ENCODE measurements at places on chromosomes 16 and 17.

GRCh38 chr16:85565340-85565739 is 47.8 kb upstream of the GSE1 start:
- DNase-seq: no peak

DNA sequence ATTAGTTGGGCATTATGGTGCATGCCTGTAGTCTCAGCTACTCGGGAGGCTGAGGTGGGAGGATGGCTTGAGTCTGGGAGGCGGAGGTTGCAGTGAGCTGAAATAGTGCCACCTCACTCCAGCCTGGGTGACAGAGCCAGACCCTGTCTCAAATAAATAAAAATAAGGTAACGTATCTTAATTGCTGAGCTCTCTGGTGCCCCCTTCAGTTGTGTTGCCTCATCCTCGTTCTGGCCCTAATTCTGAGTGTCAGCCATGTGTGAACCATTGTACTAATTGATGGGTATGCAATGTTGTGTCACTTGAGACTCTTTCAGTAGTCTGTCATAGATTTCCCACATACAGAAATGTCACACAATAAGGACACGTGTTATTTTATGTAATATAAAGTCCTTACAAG is 363.1 kb upstream of the RBFOX1 start:
- DNase-seq: no peak

GRCh38 chr16:1526608-1527555 is 6.6 kb upstream of the TMEM204 start:
- DNase-seq: no peak

GRCh38 chr17:6427279-6427781 is 7.6 kb downstream of the AIPL1 start:
- DNase-seq: no peak

- DNase-seq: peak; percentile 42
Observed at GRCh38 chr16:57091975-57092785, at the start of gene CPNE2. Gene CPNE2 (plus strand): TSS chr16:57092583. CDS start chr16:57110743, 18,160 bp downstream.

DNA sequence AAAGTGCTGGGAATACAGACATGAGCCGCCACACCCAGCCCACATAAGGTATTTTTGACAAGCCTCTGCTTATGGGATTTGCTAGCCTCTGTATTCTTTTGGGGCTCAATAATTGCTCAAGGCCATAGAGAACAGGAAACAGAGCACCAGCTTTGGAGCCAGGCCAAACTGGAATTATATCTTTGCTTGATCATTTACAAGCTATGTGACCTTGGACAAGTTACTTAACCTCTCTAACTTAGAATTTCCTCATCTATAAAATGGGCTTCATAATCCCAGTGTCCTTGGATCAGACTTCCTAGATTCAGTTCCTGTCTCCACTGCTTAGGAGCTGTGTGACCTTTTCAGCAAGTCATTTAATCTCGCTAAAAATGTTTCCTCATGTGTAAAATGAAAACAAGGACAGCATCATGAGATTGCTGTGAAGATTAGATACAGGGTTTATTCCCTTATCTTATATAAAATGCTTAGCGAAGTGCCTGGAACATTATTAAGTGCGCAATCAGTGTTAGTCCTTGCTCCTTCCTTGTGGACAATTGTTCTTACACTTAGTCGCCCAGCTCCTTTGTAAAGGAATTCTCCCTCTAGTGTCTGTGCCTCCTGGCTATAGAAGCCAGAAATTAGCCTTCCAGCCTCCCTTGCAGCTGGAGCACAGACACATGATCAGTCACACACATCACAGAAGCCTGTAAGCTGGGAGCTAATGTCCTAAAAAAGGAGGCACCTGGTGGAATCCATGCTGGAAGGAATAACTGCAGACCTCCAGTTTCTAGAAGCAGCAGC is 16.6 kb downstream of the KRT9 start:
- no peak for DNase-seq

DNA sequence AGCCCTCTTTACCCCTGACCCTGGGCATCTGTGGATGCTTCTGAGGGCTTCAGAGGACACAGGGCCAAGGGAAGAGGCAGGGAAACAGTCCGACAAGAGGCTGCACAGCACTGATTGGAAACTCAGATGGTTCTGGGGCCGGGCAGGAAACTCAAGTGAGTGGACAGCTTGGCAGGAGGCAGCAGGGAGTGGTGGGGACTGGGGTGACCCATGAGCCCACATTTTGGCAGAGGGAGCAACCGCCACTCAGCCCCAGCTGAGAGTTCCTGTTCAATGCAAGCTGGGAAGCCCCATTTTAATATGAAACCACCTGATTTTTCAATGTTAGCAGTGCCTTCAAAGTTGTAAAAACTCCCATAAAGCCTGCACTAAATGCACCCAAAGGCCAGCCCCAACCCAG is 1.5 kb upstream of the VASN start:
- no peak for DNase-seq

DNA sequence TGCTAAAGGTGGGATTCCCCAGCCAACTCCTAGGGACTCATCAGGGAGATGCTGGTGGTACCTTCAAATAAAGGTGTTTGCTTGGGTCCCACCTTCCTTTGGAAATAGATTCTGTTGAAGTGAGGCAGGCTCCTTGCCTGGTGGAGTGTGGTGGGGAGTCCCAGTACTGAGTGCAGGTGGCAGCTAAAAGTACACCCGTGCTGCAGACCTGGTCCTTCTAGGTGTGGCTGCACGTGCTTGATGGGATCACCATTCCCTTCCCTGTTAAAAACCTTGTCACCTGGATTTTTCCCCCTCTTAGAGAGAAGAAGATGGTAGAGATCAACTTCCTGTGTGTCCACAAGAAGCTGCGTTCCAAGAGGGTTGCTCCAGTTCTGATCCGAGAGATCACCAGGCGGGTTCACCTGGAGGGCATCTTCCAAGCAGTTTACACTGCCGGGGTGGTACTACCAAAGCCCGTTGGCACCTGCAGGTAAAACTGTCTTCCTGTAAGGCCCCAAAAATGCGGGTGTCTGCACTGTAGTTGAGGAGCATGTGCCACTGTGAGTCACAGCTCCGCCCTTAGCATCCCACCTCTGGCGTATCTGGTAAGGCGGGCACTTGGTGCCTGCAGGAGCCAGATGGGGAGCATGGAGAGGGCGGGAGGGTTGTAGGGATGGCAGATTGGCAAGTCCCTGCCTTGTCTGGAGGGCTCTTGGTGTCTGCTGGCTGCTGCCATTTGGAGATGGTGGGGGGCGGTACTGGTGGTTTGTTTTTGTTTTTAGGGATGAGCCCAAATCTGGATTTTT is 34.0 kb downstream of the PLCD3 start:
- no peak for DNase-seq

DNA sequence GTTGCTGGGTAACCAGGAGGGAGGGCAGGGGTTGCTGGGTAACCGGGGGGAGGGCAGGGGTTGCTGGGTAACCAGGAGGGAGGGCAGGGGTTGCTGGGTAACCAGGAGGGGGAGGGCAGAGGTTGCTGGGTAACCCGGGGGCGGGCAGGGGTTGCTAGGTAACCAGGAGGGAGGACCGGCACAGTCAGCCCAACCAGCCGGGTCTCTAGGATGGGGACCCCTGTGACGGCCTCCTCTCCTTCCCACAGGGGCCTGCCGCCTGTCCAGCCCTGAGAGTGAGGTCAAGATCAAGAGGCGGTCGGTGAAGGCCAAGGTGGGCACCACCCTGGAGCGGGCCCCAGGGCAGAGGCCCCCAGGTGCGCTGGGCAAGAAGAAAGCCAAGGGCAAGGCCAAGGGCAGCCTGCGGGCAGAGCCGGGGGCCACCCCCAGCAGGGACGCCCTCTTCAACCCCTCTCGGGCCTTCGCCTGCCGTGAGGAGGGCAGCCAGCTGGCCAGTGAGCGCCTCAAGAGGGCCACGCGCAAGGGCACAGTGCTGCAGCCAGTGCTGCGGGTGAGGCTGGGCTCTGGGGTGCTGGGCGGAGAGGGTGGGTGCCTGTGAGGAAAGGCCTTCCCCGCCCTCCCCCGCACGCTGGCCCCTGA is 54.6 kb downstream of the ACTG1 start:
- DNase-seq: no peak

DNA sequence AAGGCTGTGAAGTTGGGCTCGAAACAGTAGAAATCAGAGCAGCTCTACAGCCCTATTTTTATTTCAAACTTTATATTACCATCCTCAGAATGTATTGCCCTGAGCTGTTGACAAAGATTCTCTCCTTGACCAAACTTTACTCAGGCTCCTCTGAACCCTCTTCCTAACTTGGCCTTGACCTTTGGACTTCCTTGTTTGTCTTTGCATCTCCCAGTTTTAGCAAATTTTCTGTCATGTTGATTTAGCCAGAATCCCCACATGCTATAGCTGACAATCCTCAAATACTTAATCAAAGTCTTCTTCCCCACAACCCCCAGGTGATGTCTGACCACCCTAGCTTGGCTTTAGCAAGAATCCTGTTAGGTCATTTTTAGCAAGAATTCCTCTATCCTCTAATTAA is 87.4 kb upstream of the GRIN2A start:
- DNase-seq: no peak

- no peak for DNase-seq
Observed at GRCh38 chr16:10154389-10154788, 27.8 kb downstream of the GRIN2A start.

DNA sequence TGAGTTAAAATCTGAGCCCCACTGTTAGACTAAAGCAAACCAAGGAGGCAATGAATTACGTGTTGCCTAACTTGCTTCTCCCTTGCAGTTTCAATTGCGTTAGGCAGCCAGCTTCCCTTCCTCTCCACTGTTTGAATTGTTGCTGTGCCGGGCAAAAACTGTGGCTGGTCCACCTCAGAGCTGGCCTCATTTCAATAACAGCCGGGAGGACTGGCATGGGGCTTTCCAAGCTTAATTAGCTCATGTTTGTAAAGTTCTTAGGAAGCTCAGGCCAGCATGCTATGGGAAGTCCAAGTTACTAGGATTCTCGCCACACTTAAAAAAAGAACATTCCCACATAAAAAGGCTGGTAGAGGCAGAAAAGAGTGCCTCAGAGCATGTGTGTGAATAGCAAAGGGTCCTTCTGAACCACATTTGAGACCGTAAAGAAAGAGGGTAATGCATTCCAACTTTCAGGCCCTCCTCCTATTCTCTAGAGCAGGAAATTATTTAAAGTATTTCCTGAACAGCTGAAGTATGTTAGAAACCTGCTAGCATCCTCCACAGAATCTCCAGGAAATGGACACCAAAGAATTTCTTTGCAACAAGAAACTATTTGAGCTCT is 79.0 kb upstream of the SMURF2 start:
- DNase-seq: no peak

GRCh38 chr17:4965311-4965986 is 2.2 kb downstream of the SPAG7 start:
- DNase-seq: no peak

GRCh38 chr17:32281011-32281451 is 15.4 kb downstream of the RHBDL3 start:
- DNase-seq: peak; percentile 67

Measured in WTC11 (cell line).